ENCODE measurements at places on chromosomes 5 and 9.

GRCh38 chr5:126509339-126509738 lies 85.7 kb downstream of the ALDH7A1 start:
- DNase-seq: no peak

GRCh38 chr5:156826150-156826549 lies 23.9 kb upstream of the PPP1R2B start:
- DNase-seq: no peak

- DNase-seq: no peak
Observed at GRCh38 chr9:79913867-79914266, 342.1 kb downstream of the TLE4 start.

- DNase-seq: no peak
Observed at GRCh38 chr9:98373609-98374008, 118.2 kb upstream of the TBC1D2 start.

GRCh38 chr9:114112325-114112724 lies 13.2 kb upstream of the KIF12 start:
- DNase-seq: no peak

DNA sequence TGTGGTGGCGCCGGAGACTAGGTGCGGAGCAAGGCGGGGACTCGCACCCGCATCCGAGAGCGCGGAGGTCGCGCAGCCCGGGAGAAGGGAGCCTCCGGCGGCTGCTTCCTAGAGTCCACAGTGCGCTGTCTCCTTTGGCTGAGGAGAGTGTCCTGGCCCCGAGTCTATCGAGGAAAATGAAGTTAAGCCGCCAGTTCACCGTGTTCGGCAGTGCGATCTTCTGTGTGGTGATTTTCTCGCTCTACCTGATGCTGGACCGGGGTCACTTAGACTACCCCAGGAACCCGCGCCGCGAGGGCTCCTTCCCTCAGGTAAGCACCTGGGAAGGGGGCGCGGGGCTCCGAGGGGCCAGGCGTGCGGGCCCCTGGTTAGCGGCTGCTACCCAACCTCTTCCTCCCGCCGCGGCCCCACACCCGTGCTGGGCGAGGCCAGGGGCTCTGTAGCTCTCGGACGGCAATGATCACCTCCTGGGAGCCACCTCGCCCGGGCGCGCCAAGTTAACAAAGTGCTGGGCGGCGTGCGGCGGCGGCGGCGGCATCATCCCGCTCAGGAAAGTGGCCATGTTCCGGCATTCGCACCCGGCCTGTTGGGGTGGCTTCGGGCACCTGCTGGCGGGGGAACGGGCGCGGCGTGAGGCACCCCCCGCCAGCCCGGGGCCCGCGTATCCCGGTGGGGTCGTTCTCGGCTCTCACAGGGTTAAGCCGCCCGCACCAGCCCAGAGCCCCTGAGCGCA lies 681 bp downstream of the MAN2A1 start:
- no peak for DNase-seq

- no peak for DNase-seq
Observed at GRCh38 chr5:86885489-86886230, 267.9 kb downstream of the COX7C start.

GRCh38 chr5:23884405-23885031 lies 377.1 kb downstream of the PRDM9 start:
- no peak for DNase-seq

DNA sequence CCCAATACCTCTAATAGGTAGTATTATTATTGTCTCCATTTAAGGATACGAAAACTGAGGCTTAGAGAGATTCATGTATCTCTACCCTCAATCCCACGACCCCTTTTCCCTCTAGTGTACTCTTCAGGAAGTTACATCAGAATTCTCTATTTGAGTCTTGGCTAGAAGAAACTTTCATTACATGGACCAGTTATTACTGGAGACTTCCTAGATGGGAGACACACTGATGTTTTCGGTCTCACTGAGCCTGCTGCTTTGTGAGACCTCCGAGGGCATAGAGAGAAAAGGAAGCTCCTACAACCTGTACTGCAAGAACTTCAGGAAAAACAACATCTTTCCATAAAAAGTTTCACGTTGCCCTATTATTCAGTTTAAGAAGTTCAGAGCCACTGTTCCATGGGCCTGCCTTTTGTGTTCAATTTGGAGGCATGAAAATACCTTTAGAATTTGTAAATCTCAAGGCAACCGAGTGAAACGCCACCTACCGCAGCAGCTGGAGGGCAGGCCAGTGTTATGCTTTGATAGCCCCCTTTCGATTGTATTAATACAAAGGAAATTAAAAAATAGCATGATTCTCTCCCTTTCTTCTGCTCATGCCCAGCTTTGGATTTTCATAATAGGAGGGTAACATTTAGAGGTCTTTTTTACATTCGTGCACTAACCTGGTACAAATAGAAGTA lies 223.3 kb downstream of the EBF1 start:
- no peak for DNase-seq

DNA sequence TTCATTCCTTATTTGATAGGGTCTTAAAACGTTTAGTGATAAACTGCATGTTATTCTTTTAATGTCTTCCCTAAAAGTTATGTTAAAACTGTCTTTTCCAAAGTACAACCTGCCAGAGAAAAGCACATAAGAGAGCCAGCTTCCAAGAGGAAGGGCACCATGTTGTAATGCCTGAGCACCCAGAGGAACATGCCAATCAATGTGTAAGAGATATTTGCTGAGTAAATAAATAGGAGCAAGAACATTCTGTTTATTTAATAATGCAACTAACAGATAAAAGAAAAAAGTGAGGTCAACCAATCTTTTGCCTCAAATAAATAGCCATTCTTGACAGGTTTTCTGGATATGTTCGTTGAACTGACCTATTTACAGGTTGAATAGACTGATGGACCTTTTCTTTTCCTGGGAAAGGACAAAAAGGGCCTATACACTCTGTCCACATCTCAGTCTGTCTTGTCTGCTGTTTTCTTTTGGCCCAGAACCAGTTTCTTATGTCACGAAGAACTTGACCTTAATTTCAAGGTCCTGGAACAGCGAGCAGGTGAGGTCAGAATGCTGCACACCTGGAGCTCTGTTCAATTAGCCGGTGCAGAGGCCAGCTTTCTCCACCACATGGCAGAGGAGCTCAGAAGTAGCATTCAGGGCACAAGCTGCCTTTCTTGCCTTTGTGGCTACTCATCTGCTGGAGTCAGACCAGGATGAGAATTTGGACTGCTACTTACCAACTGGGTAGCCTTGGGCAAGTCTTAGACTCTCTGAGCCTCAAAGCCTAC lies 77.7 kb downstream of the PLCXD3 start:
- no peak for DNase-seq

GRCh38 chr5:56696900-56697299 lies 118.4 kb upstream of the MAP3K1 start:
- no peak for DNase-seq

DNA sequence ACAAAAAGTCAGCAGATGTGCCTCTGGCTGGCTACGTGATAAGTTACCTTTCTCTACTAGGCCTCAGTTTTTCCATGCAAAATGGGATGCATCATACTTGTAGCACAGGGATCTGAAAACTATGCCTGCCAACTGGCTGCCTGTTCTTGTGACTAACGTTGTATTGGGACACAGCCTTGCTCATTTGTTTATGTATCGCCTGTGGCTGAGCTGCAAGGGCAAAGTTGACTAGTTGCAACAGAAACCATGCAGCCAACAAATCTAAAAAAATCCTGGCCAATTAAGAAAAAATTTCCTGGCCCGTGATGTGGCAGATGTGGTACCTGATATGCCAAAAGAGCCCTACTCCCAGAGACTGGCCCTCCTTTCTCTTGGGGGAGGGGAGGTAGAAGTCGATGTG lies 131.3 kb downstream of the SEC61B start:
- no peak for DNase-seq

DNA sequence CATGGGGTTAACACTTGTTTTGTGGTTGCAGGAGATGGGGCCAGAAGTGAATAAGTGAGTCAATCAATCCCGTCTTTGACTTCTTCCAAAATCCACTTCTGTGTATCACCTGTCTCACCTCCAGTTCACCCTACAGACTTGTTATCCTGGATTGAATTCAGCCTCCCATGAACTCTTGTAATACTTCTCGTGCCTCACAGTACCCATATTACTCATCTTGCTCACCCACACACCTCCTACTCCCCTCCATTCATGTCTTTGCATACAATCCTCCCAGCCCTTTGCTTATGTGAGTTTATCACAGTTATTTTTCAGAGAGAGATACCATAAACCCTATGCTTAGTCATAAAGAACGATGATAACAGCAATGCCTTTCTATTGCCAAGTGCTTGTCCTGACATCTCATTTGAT lies 52.9 kb upstream of the PAPPA start:
- DNase-seq: no peak
